ENCODE measurements at places on chromosomes 2 and 18. TPM values are rescaled to one million over a fixed set of nuclear protein-coding genes. Genes with fewer than 3 reads are reported as not detected.

DNA sequence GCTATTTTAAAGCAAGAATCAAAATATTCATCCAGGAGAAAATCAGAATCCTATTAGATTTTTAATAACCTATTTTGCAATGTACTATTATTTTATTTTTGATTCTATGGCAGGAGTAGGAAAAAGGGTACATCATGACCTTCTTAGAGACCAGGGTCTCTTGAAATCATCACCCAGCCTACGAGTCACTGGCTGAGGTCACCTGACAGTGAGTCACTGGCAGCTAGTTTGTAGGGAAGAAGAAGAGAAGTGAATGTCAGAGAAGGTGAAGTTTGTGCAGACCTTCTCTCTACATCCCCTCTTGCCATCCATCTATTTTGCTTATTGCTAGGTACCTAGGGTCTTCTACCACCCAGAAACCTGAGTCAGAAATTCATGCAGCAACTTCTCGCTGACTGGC is 144.2 kb downstream of the ALK start:
- no peak for DNase-seq

LGALSL gene
- 5.4 TPM for total RNA-seq

CFLAR gene
- 306 TPM for total RNA-seq

DNA sequence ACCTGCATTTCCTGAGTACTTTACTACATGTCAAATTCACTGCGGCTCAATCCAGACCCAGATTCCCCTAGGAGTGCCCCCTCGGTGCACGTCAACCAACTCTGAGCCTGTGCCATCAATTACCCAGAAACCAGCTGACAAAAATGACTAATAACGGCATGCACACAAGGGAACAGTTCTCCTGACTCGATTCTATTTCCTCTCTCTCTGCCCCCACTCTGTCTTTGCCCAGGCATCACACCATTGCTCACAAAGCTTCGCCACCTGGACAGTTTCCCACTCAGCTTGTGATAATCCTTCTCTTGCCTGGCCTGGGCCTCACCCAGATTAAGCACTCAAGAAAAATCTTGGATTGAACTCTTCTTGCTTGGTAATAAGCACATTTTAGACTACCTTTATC is 115.3 kb upstream of the NDUFV2 start:
- no peak for DNase-seq

- no peak for DNase-seq
These were observed 122.9 kb upstream of the ACVR1C start for GRCh38 chr2:157751462-157752058.

RIT2 gene
- not detected for total RNA-seq

GRCh38 chr2:10776231-10776977 is 36.2 kb downstream of the PDIA6 start:
- no peak for DNase-seq

- DNase-seq = no peak
These were observed 60.2 kb upstream of the CAVIN2 start for GRCh38 chr2:191907091-191907490.

GRCh38 chr2:155442088-155442487 is 743.6 kb downstream of the KCNJ3 start:
- DNase-seq = no peak

DNA sequence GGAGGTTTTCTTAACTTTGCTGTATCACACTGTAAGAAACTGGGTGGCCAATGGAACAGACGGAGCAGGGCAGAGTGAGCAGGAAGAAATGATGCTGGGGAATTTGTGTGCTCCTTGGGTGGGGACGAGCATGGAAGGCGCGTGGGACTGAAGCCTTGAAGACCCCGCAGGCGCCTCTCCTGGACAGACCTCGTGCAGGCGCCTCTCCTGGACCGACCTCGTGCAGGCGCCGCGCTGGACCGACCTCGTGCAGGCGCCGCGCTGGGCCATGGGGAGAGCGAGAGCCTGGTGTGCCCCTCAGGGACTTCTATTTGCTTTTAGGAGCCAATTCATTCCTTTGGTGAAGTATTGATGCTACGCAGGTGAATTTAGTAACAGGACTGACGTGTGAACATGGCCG is 8.9 kb downstream of the TPO start:
- DNase-seq = no peak

DNA sequence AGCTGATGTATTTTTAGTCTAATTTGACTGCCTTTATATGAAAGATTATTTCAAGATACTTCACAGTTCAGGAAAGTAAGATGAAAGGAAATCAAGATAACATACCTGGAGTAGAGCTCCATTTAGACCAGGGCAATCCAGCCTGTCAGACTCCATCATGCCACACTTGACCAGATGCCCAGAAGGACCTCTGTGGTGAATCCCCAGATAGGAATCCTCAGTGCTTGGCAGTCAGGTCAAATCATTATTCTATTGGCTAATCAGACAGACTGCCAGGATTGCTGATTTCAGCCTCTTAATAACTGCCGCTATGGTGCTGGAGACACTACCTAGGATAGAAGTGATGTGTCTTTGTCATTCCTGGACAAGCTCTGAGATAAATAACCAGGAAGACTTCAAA is 404.2 kb downstream of the STK39 start:
- DNase-seq = no peak

GRCh38 chr2:241692448-241692847 is 5.8 kb upstream of the DTYMK start:
- no peak for DNase-seq

DNA sequence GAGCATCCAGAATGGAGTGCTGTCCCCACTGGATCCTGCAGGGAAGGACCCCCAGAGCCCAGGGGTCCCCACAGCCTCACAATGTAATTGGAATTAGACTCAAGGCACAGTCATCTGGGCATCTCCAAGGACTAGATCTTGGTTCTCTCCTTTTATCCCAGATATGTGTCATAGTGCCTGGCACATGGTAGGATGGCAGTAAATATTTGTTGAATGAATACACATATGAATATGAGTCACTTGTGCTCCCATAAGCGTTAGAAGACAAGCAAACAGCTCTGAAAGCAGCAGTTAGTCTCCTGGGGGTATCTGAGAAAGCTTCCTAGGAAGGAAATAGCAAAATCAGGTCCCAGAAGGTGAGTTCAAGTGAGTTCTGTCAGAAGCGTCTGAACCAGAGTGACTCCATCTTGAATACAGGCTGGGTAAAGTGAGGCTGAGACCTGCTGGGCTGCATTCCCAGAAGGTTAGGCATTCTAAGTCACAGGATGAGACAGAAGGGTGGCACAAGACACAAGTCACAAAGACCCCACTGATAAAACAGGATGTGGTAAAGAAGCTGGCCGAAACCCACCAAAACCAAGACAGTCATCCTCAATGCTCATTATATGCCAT is 234.1 kb upstream of the ID2 start:
- DNase-seq = no peak

DNA sequence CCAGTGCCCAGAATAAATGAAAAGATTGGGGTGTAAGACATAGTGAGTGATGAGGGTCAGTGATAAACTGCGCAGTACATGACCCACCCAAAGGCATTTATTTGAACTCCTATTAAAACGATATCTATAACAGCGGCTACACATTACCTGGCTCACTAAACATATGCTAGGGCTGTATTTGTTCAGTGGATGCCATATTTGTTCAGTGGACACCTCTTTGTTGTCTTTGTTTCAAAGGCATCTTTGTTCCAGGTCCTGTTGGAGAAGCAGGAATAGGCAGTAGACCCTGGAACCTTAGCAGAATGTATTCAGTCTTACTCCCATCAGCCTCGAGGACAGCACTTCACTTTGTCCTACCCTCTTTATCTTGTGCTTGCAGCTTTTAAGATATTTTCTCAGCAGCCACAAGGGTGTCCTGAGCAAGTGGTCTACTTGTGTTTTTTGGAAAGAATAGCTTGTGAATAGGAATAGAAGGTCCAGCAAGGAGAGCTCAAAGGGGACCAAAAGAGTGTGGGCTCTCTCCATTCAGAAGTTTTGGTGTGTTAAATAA is 650.8 kb upstream of the FANCL start:
- no peak for DNase-seq

GRCh38 chr2:226772389-226773179 is 27.0 kb downstream of the IRS1 start:
- DNase-seq = peak; percentile 48

All from CD4-positive, CD25-positive, alpha-beta regulatory T cell (primary cell).